Activated naive CD4-positive, alpha-beta T cell treated with anti-CD3 and anti-CD28 coated beads, Interleukin-2, amount 10 ng/mL, durations not matched to agents 7 days and 5 days (primary cell): ENCODE measurements at places on chromosomes 4 and X.

GRCh38 chr4:86614865-86615264 is 20.8 kb downstream of the PTPN13 start:
- peaks cover 3% of the 10 kb centered on the region for H3K27me3 ChIP-seq
- no peak overlapping the region for H3K27ac ChIP-seq
- H3K4me1 ChIP-seq = no peaks in the 10 kb centered on the region
- H3K4me3 ChIP-seq = no peak overlapping the region
- no peak for DNase-seq

DNA sequence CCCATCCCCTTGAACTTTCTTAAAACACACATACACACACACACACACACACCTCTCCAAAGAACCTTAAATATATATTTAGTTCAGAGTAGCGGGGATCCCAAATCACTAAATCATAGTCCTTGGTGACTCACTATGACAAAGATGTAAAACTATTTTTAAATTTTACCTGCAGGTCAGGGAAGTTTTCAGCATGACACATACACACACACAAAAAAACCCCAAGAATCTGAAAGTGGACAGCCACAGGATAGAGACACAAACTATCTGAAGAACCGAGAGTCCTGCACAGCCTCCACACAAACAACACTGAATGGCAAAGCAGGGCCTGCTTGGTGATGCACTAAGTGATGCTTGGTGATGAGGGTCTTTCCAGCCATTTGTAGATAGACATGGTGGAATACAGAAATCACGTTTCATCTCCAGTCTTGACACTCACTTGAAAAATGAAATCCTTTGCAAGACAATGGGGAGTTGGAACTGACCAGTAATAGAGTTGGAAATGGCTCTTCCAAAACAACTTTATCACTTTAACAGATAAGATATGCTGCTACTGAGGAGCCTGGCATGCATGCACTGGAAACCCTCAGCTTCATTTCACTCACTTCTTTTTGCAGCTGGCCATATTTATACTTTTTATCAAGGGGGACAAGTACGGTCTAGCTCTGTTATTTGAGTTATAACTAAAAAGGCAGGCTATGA is 307.3 kb downstream of the RAPGEF2 start:
- no peak for DNase-seq
- H3K4me1 ChIP-seq = no peaks in the 10 kb centered on the region
- no peaks in the 10 kb centered on the region for H3K36me3 ChIP-seq
- H3K27ac ChIP-seq = no peak overlapping the region
- no peak overlapping the region for H3K4me3 ChIP-seq

- H3K4me3 ChIP-seq = no peak overlapping the region
- no peaks in the 10 kb centered on the region for H3K4me1 ChIP-seq
- H3K36me3 ChIP-seq = no peaks in the 10 kb centered on the region
- DNase-seq = no peak
Measured at GRCh38 chrX:5145957-5146356, 1082.7 kb downstream of the NLGN4X start.

GRCh38 chr4:38004062-38004461 is 43.9 kb downstream of the PTTG2 start:
- no peak overlapping the region for H3K27ac ChIP-seq
- no peak for DNase-seq
- H3K36me3 ChIP-seq = peaks cover 5% of the 10 kb centered on the region
- H3K4me3 ChIP-seq = no peak overlapping the region
- peaks cover 15% of the 10 kb centered on the region for H3K4me1 ChIP-seq
- H3K27me3 ChIP-seq = no peaks in the 10 kb centered on the region

DNA sequence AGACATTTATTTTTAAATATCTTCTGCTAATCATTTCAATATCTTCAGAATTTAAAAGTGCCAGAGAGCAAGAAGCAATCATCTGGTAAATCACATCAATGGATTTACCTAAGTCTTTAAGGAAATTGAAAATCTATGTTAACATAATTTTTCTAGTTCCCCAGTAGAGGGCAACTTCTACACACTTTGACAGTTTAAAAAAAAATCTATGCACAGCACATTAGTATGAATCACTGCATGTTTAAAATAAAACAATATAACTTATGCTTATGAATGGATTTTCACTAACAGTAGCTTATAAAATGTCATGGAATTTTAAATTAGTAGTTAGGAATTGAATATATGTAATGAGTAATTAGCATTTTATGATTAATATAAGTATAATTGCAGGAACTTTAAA is 126.5 kb downstream of the REELD1 start:
- H3K27ac ChIP-seq = no peak overlapping the region
- no peak for DNase-seq
- no peak overlapping the region for H3K4me3 ChIP-seq

DNA sequence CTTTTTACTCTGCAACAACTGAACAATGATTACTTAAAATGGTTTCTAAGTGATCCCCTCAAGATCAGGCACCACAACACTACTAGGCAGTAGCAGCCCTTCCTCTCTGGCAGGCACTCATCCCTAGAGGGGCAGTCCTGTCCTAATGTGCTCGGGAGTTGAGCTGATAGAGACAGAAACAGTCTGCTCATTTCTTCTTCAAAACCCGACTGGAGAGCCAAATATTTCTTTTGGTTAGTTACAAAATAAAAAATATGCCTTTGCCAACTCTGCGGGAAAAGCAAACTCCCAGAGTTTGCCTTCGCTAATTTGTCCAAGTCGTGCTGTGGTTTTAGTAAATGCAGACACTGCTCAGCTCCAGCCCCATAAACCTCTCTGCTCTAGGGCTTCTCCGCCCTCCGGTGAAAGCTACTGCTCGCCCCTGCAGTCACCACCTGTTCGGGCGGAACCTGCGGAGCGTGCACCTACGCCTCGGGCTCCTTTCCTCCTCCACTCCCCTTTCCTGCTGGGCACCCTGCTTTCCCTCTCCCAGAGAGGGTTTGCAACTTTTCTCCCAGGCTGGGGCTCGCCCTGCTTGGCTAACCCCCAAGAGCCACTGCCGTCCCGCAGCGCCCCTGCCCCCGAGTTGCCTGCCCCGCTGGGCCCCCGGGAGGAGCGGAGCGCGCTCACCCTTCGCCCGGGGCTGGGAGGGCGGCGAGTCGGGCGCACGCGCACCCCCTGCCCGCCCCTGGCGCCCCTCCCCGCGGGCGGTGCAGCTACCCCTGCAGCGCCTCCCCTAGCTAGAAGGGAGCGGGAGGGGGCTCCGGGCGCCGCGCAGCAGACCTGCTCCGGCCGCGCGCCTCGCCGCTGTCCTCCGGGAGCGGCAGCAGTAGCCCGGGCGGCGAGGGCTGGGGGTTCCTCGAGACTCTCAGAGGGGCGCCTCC is at the start of gene NPNT:
Gene NPNT, plus strand, starts transcription at position 812 of the 923 bp plus-strand sequence. CDS start 182 bp downstream, outside the sequence.
- peaks cover 8% of the 10 kb centered on the region for H3K4me1 ChIP-seq
- DNase-seq = no peak
- no peaks in the 10 kb centered on the region for H3K36me3 ChIP-seq
- peaks cover 66% of the 10 kb centered on the region for H3K27me3 ChIP-seq

- H3K36me3 ChIP-seq = no peaks in the 10 kb centered on the region
- H3K4me3 ChIP-seq = no peak overlapping the region
- no peak for DNase-seq
- no peaks in the 10 kb centered on the region for H3K27me3 ChIP-seq
Measured at GRCh38 chr4:123954220-123954619, 557.6 kb downstream of the SPRY1 start.

DNA sequence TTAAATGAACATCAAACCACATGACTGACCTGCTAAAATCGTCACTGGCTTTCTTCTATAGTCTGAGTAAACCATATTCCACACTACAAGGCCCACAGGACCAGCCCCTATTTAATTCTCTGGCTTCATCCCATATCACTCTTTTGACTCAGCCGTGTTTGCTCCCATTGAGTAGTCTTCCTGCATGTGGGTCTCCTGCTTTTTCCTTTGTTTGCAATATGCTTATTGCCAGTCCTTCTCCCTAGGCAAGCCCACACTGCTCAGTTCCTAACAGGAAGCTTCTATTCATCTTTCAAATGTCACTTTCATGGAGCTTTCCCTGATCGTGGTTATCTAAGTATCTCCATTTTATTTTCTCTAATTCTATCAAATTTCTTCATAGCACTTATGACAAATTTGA is 329.6 kb downstream of the RAPGEF2 start:
- no peak overlapping the region for H3K27ac ChIP-seq
- H3K4me1 ChIP-seq = peaks cover 8% of the 10 kb centered on the region
- no peak overlapping the region for H3K4me3 ChIP-seq
- peaks cover 8% of the 10 kb centered on the region for H3K27me3 ChIP-seq
- no peak for DNase-seq

DNA sequence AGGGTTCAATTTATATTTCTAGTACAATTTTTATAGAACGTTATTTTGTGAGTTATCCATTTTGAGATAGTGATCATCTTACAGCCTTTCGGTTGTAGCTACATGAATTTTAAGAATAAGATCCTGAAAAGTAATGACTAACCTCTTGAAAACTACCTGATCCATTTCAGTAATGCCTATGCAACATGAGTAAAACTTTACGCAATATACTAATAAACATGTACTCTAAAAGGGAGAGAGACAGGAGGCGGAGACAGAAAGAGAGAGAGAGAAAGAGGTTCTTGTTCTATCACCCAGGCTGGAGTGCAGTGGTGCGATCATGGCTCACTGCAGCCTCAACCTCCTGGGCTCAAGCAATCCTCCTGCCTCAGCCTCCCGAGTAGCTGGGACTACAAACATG is 816.1 kb downstream of the CCSER1 start:
- DNase-seq = no peak
- no peaks in the 10 kb centered on the region for H3K27me3 ChIP-seq
- H3K27ac ChIP-seq = no peak overlapping the region
- no peaks in the 10 kb centered on the region for H3K4me1 ChIP-seq

GRCh38 chrX:110671068-110671803 is 124.4 kb downstream of the CHRDL1 start:
- DNase-seq = no peak
- H3K4me1 ChIP-seq = no peaks in the 10 kb centered on the region
- H3K27ac ChIP-seq = no peak overlapping the region
- H3K27me3 ChIP-seq = no peaks in the 10 kb centered on the region
- no peak overlapping the region for H3K4me3 ChIP-seq
- H3K36me3 ChIP-seq = no peaks in the 10 kb centered on the region
